ENCODE measurements at places on chromosomes 5 and 9. TPM values are rescaled to one million over a fixed set of nuclear protein-coding genes. Genes with fewer than 3 reads are reported as not detected.

The PCDHGC5 gene
- polyA plus RNA-seq = 1.1 TPM

The MSH3 gene
- 10.6 TPM for polyA plus RNA-seq

The MCTP1 gene
- 7.6 TPM for polyA plus RNA-seq

The TRMT10B gene
- polyA plus RNA-seq = 11.3 TPM

The ZNF782 gene
- polyA plus RNA-seq = 4.3 TPM

The ZNF462 gene
- 10.5 TPM for polyA plus RNA-seq

The PCDHGB7 gene
- polyA plus RNA-seq = 9.9 TPM

The C5orf52 gene
- not detected for polyA plus RNA-seq

The GFI1B gene
- polyA plus RNA-seq = 0.56 TPM

Data from hindlimb muscle (tissue), 1 donor.